Stimulated activated CD4-positive, alpha-beta T cell treated with anti-CD3 and anti-CD28 coated beads, Interleukin-1b, Interleukin-23, amount 100 ng/mL, for 4 hours (primary cell): ENCODE measurements at places on chromosomes 1 and 21.

DNA sequence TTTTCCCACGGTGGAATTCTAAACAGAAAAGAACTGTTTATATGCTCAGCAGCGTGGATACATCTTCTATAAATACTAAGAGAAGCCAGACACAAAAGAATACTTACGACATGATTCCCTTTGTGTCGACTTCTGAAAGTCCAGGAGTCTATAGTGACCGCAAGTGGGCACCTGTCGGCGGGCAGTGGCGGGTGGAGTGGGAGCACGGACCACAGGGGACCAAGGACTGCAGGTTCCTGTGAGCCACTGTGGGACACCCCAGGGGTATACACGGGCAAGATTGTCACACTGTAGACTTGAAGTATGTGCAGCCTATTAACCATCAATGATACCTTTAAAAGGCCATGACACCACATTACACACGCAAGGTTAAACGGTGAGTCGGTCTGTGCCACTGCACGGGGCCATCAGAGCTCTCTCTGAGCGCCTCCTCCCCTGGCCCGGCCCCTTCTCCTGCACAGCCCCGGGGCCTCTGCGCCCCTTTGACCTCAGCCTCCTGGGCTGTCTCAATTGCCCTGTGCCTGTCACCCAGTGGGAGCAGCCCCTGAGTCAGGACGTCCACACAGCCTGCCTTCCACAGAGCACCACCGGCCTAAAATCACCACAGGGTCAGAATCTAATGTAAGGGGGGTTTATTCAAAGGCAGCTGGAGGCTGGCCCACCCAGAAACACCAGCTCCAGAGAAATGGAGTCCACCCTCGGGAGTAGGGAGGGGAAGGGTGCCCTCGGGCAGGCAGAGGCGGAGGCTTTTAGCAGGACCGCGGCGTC is 90.0 kb upstream of the COL6A1 start:
- no peak for DNase-seq

- DNase-seq, result peak; percentile 23
These were observed 1.0 kb downstream of the GALNT2 start for GRCh38 chr1:230067871-230068620.

DNA sequence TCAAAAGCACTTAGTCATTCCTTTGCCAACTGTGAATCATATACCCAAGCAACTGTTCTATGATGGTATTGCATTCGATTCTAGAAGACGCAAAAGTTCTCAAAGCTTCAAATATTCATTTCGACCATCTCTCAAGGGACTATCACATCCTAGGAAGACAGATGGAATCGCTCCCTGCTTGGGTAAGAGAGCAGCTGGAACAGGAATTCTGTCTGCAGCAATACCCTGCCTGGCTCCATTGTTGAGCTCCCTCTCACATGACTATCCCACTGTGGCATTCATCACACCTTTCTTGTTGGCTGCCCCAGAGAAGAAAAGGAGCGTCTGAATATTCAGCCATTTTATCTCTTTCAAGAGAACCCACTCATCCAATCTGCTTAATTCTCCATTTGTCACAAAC is 397.7 kb downstream of the NTNG1 start:
- no peak for DNase-seq

DNA sequence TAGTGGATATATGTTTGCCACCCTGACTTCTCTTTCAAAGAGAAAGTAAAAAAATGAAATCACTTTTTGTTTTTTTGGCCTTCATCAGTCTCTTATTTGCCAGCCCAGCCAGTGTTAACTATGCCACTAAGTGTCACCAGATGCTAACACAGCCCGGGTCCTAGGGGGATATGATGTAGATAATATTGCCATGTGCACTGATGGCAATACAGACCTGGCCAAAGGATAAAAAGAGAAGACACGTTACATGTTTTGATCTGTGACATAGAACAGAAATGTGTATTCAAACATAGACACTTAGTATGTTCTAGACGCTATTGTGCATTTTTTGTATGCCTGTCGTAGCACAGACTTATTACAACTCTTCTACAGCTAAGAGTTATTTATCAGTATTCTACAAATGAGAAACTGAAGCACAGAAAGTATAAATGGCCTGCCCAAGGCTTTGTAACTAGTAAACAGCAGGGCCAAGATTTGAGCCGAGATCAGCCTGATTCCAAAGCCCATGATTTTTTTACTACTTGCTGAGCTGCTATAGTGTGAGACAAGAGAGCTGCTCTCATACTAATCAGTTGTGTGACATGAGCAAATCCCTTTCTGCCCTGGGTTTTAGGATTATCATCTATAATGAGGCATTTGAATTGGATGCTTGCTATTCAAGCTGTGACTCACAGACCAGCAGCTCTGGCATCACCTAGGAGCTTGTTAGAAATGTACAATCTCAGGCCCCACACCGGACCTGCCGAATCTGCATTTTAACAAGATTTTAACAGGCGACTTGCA is 6.3 kb downstream of the LRRC53 start:
- no peak for DNase-seq

DNA sequence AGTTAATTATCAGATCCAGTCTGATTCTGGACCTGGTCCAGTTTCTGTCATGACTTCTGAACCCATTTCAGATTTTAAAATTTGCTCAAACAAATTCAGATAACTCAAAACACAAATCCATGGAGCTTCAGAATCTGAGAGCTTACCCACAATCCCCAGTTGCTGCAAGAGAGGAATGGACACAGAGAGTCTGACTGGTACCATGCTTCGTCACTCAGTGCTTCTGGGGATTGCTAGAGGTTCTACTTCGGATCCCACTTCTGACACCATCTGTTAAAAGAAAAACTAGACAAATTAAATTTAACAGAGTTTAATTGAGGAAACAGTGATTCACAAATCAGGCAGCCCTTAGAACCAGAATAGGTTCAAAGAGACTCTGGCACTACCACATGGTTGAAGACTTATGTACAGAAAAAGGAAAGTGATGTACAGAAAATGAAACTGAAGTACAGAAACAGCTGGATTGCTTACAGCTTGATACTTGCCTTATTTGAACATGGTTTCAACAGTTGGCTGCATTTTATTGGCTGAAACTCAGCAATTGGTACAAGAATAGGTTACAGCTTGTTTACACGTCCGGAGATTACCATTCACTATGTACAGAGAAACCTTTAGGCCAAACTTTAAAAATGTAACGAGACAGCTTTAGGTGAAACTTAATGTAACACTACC is 60.7 kb upstream of the TEKT2 start:
- no peak for DNase-seq
